Breast epithelium (tissue), 4 donors: ENCODE measurements at places on chromosomes 4 and X. TPM values are rescaled to one million over a fixed set of nuclear protein-coding genes. Genes with fewer than 3 reads are reported as not detected.

The CCDC158 gene
- 1.3 TPM for total RNA-seq

The L1CAM gene
- total RNA-seq = 0.66 TPM

The SH3RF1 gene
- total RNA-seq = 37.0 TPM

The LONRF3 gene
- 13.6 TPM for total RNA-seq

The SORCS2 gene
- 1.3 TPM for total RNA-seq

The TLR2 gene
- 76.8 TPM for total RNA-seq

The PCDH18 gene
- total RNA-seq = 67.2 TPM

The UCP1 gene
- not detected for total RNA-seq

The RAI2 gene
- total RNA-seq = 18.0 TPM

The EVC gene
- total RNA-seq = 27.5 TPM

The PDGFRA gene
- total RNA-seq = 154 TPM

The BRS3 gene
- total RNA-seq = not detected

The UNC5C gene
- total RNA-seq = 6.2 TPM

The PROM1 gene
- total RNA-seq = 40.0 TPM

The GAGE2A gene
- not detected for total RNA-seq

The QRFPR gene
- 0.66 TPM for total RNA-seq

The PCYT1B gene
- 0.16 TPM for total RNA-seq

The CASP3 gene
- total RNA-seq = 16.4 TPM

The BTK gene
- 3.9 TPM for total RNA-seq

The SOWAHB gene
- 2.9 TPM for total RNA-seq

The NAP1L3 gene
- total RNA-seq = 1.8 TPM

The XAGE2 gene
- total RNA-seq = not detected

The PPP3CA gene
- 32.4 TPM for total RNA-seq

The MAP9 gene
- total RNA-seq = 8.5 TPM

The PRDM8 gene
- 1.2 TPM for total RNA-seq

The CSN1S1 gene
- 1.0 TPM for total RNA-seq

The GK gene
- total RNA-seq = 6.9 TPM

The CXorf65 gene
- not detected for total RNA-seq

The HAND2 gene
- total RNA-seq = 10.5 TPM

The ADGRL3 gene
- total RNA-seq = 8.2 TPM

The GPM6B gene
- total RNA-seq = 35.7 TPM

The GCNA gene
- 2.3 TPM for total RNA-seq

The CYBB gene
- total RNA-seq = 13.1 TPM

The RRH gene
- not detected for total RNA-seq

The CXorf49B gene
- not detected for total RNA-seq

The COL4A6 gene
- 13.9 TPM for total RNA-seq

The RTL3 gene
- total RNA-seq = 0.44 TPM

The GPRASP2 gene
- total RNA-seq = 13.1 TPM

The TSPAN6 gene
- 30.9 TPM for total RNA-seq

The XK gene
- 0.66 TPM for total RNA-seq

The GAB1 gene
- 38.7 TPM for total RNA-seq

The MAGED4 gene
- 0.64 TPM for total RNA-seq

The FMR1NB gene
- not detected for total RNA-seq

The SPATA18 gene
- 8.8 TPM for total RNA-seq

The SULT1B1 gene
- total RNA-seq = 0.88 TPM

The SH3D19 gene
- 113 TPM for total RNA-seq
